ENCODE measurements at places on chromosomes 3 and 15.

DNA sequence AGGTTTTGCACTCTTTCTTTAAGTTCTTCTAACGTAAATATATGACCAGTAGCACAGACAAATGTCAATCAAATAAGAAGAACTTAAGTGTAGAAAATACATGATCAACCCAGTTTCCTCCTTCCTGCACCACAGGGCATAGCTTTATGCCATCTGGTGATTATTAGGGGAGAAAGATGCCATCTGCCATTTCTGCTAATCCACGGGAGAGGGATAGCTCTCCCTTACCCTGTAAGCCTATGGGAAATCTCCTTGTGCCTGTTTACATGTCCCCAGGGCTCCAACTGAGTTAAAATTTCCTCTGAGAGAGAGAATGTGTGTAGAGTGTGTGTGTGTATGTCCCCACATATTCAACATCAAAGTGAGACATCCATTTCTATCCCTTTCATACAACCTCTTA lies 135.9 kb downstream of the RSL24D1 start:
- H3K4me1 ChIP-seq: no peaks in the 10 kb centered on the region
- no peaks in the 10 kb centered on the region for H3K27me3 ChIP-seq
- H3K4me3 ChIP-seq: no peak overlapping the region
- no peak for DNase-seq

DNA sequence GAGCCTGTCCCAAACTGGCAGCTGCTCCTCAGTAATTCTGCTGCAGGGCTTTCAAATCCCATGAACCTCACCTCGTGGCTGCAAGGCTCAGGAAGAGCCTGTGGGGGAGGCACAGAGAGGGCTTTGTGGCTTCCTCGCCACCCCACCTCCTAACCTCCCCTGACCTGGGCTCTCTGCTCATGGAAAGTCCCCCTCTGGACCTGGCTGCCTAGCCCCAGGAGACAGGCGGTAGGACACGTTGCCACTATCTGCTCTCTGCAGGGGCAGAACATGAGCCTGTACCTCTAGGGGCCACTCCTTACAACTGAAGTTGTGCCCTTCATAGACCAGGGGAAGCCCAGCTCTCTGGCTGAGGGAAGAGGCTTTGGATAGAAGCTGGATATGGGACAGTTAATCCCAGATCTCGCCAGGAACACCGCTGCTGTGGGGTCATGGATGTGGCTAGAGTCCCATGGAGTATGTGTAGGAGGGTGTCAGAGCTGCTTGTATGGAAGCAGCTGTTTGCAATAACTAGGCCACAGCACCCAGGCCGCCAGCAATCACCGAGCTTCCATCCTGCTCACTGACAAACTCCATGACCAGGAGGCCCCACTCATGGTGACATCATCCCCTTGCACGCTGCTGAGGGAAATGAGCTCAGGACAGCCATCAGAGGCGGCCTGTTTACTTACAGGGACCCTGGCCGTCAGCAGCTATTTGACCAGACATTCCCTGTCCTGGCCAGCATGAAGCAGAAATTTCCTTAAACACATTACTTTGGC lies 34.0 kb upstream of the CILP start:
- no peaks in the 10 kb centered on the region for H3K36me3 ChIP-seq
- no peak overlapping the region for H3K4me3 ChIP-seq
- H3K27me3 ChIP-seq: no peaks in the 10 kb centered on the region
- peak; percentile 88 for DNase-seq
- peaks cover 31% of the 10 kb centered on the region for H3K4me1 ChIP-seq

DNA sequence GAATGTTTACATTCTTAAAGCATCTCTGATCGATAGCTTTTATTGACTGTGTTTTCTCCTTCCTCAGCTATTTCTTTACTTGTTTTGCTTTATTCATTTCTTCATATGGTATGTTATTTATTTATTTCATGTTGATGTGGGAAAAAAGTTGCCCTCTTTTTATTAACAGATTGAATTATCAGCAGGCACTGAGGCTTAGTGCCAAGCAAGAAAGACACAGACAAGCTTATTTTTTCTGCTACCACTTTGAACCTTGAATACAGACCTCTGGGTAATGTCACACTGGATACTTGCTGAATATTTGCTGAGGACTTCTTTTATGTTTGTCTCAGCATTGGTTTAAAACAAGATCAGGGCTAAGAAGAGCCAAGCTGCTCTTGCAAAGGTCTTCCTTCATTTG lies 162.0 kb upstream of the CNTN6 start:
- DNase-seq: no peak
- no peak overlapping the region for H3K4me3 ChIP-seq
- no peaks in the 10 kb centered on the region for H3K27me3 ChIP-seq
- no peak overlapping the region for H3K27ac ChIP-seq

DNA sequence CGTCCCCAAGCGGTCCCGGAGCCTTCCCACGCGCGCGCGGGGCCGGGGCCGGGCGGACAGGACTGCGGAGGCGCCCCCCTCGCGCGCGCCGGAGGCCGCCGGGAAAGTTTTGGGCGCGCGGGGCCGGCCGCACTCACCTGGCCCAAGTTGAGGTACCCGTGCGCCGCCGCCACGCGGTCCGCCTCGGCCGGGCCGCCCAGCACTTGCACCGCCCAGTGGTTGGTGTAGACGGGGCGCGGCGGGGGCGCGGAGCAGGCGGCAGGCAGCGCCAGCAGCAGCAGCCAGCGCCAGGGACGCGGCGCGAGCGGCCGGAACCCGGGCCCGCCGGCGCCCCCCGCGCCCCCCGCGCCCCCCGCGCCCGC lies 289 bp downstream of the PCSK6 start:
- no peaks in the 10 kb centered on the region for H3K36me3 ChIP-seq
- no peaks in the 10 kb centered on the region for H3K4me1 ChIP-seq
- H3K27me3 ChIP-seq: no peaks in the 10 kb centered on the region
- H3K4me3 ChIP-seq: no peak overlapping the region
